ENCODE measurements at places on chromosomes 7 and 10.

DNA sequence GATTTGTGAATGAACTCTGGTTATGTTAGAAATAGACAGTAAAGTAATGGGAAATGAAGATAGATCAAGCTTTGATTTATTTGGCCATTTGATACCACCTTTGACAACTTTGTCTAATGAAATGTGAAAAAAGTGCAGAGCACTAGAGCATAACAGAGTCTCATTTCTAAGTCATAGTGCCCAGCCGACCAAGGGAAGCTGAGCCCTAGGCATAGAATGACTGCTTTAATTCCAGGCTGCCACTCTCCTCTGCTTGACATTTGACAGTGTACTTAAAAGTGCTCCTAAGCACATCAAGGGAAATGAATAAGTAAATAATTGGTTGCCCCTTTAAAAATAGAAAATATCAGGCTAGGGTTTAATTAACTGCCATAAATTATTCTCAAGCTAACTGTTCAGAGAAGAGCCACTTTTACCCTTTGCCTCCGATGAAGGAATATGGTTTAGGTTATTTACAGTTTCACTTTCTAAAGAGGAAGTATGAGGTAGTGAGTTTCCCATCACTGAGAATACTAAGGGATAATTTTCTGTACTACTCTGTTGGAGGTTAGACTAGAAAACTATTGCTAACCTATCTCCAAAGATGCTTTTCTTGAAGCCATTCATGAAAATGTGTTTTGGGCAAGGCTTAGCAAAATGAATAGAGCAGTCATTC is 591.6 kb downstream of the REEP3 start:
- DNase-seq, result no peak
- no peaks in the 10 kb centered on the region for H3K4me1 ChIP-seq
- H3K27me3 ChIP-seq, result no peaks in the 10 kb centered on the region
- H3K4me3 ChIP-seq, result no peak overlapping the region
- H3K36me3 ChIP-seq, result no peaks in the 10 kb centered on the region
- H3K27ac ChIP-seq, result no peak overlapping the region

GRCh38 chr7:74481458-74482196 is 27.9 kb downstream of the GTF2IRD1 start:
- H3K27me3 ChIP-seq, result no peaks in the 10 kb centered on the region
- H3K4me1 ChIP-seq, result peaks cover 70% of the 10 kb centered on the region
- no peaks in the 10 kb centered on the region for H3K36me3 ChIP-seq
- no peak for DNase-seq
- no peak overlapping the region for H3K4me3 ChIP-seq

GRCh38 chr7:94578614-94579013 is 69.0 kb downstream of the CASD1 start:
- no peaks in the 10 kb centered on the region for H3K27me3 ChIP-seq
- no peaks in the 10 kb centered on the region for H3K4me1 ChIP-seq

- no peak overlapping the region for H3K4me3 ChIP-seq
- H3K36me3 ChIP-seq, result no peaks in the 10 kb centered on the region
- DNase-seq, result no peak
- no peaks in the 10 kb centered on the region for H3K27me3 ChIP-seq
- no peaks in the 10 kb centered on the region for H3K4me1 ChIP-seq
- no peak overlapping the region for H3K27ac ChIP-seq
Measured at GRCh38 chr7:673681-674453, 52.6 kb upstream of the DNAAF5 start.

- no peaks in the 10 kb centered on the region for H3K27me3 ChIP-seq
- no peak overlapping the region for H3K4me3 ChIP-seq
- no peaks in the 10 kb centered on the region for H3K36me3 ChIP-seq
Measured at GRCh38 chr10:106571192-106571946, 593.1 kb downstream of the SORCS1 start.

DNA sequence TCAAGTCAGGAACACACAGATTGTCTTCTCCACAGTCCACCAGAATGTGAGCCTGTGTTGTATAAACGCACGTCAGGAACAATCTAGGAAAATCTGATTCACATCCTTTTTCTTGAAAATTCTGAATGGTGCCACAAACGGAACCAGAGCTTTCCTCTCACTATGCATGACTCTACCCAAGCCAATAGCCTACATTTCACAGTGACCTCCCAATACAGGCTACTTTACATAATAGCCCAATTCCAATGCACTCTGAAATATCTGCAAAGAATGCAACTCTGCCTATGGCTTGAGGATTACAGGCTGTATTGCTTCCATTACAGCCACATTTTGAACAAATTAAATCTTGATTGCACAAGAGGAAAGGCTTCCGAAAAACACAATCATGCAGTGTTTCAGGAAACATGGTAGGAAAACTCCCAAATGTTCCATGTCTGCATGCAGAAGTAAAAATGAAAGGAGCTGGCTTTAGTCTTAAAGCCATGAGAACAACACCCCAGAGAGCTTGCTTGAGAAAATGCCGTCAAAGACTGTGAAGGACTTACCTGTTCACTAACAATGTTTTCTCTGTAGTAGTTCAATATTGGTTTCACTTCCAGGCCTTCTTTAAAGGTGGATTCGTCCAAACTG is 113.9 kb downstream of the ITGA8 start:
- no peak overlapping the region for H3K4me3 ChIP-seq
- no peaks in the 10 kb centered on the region for H3K4me1 ChIP-seq
- H3K27ac ChIP-seq, result peak overlapping the region; percentile 33
- no peak for DNase-seq
- no peaks in the 10 kb centered on the region for H3K36me3 ChIP-seq
- H3K27me3 ChIP-seq, result no peaks in the 10 kb centered on the region

- H3K27me3 ChIP-seq, result no peaks in the 10 kb centered on the region
- H3K36me3 ChIP-seq, result no peaks in the 10 kb centered on the region
- no peak overlapping the region for H3K4me3 ChIP-seq
- DNase-seq, result no peak
Measured at GRCh38 chr7:16889851-16890415, 8.2 kb upstream of the AGR3 start.

- H3K36me3 ChIP-seq, result no peaks in the 10 kb centered on the region
- H3K4me1 ChIP-seq, result no peaks in the 10 kb centered on the region
- H3K27me3 ChIP-seq, result no peaks in the 10 kb centered on the region
- DNase-seq, result no peak
Measured at GRCh38 chr7:75858410-75858809, 20.4 kb upstream of the RHBDD2 start.

DNA sequence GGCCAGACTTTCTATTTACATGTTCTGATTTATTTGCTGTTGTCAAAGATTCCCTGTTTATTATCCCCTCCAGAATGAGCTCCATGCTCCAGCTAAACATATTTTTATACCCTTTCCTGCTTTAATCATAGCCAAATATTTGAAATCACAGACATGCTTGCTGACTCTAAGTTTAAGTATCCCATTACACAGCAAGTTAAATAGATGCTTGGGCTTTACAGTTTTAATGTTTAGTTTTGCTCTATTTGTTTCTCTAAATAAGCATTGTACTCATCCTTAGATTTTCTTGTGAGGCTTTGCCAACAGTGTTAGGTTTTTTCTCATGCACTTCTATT is 196.8 kb downstream of the TAX1BP1 start:
- no peak overlapping the region for H3K4me3 ChIP-seq
- no peaks in the 10 kb centered on the region for H3K4me1 ChIP-seq
- H3K36me3 ChIP-seq, result no peaks in the 10 kb centered on the region

DNA sequence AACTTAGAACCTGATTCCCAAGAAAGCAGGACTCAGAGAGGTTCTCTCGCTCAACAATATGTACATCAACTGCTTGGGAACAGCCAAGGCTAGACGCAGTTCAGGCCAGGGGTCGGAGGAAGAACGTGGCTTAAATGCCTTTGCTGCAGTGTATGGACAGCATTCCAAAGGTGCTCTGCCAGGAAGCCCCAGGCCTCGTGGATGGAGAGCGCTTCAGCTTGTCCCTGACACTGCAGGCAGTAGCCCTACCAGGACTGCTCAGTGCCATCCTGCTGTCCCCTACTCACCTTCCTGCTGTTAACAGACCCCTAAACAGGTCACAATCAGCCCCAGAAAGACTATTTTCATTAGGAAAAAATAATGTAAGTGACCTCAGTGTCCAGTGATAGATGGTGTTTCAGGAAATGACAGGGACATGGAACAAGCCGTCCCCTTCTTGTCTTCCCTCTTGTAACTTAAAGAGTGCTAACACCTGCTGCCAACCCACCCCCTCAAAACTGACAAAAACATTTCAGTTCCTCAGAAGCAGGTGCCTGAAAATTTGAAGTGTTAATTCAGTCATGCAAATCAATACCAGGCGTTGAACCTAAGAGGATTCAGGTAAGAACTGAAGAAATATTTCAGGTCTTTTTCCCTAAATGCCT is 16.5 kb downstream of the CREB3L2 start:
- H3K4me3 ChIP-seq, result no peak overlapping the region
- H3K4me1 ChIP-seq, result peaks cover 84% of the 10 kb centered on the region
- no peaks in the 10 kb centered on the region for H3K27me3 ChIP-seq
- H3K36me3 ChIP-seq, result no peaks in the 10 kb centered on the region

GRCh38 chr10:17655567-17656146 is 11.7 kb downstream of the STAM start:
- DNase-seq, result no peak
- no peak overlapping the region for H3K4me3 ChIP-seq
- no peaks in the 10 kb centered on the region for H3K36me3 ChIP-seq
- peaks cover 8% of the 10 kb centered on the region for H3K4me1 ChIP-seq

GRCh38 chr10:64036321-64036930 is 515.2 kb downstream of the REEP3 start:
- peak; percentile 15 for DNase-seq
- no peak overlapping the region for H3K4me3 ChIP-seq
- H3K27ac ChIP-seq, result peak overlapping the region; percentile 21
- H3K4me1 ChIP-seq, result peaks cover 21% of the 10 kb centered on the region
- H3K27me3 ChIP-seq, result no peaks in the 10 kb centered on the region

GRCh38 chr7:81339946-81340345 is 421.1 kb upstream of the SEMA3C start:
- no peaks in the 10 kb centered on the region for H3K36me3 ChIP-seq
- H3K27ac ChIP-seq, result no peak overlapping the region
- DNase-seq, result no peak
- H3K4me1 ChIP-seq, result no peaks in the 10 kb centered on the region
- H3K4me3 ChIP-seq, result no peak overlapping the region

- no peak overlapping the region for H3K27ac ChIP-seq
- peaks cover 37% of the 10 kb centered on the region for H3K4me1 ChIP-seq
- peaks cover under 1% of the 10 kb centered on the region for H3K36me3 ChIP-seq
- H3K4me3 ChIP-seq, result no peak overlapping the region
- peak; percentile 3 for DNase-seq
Measured at GRCh38 chr7:8065356-8065813, 96.8 kb downstream of the GLCCI1 start.

- H3K4me1 ChIP-seq, result peaks cover 20% of the 10 kb centered on the region
- no peak overlapping the region for H3K4me3 ChIP-seq
- no peak overlapping the region for H3K27ac ChIP-seq
- H3K27me3 ChIP-seq, result no peaks in the 10 kb centered on the region
- H3K36me3 ChIP-seq, result no peaks in the 10 kb centered on the region
Measured at GRCh38 chr10:60427148-60427547, 37.5 kb upstream of the ANK3 start.

DNA sequence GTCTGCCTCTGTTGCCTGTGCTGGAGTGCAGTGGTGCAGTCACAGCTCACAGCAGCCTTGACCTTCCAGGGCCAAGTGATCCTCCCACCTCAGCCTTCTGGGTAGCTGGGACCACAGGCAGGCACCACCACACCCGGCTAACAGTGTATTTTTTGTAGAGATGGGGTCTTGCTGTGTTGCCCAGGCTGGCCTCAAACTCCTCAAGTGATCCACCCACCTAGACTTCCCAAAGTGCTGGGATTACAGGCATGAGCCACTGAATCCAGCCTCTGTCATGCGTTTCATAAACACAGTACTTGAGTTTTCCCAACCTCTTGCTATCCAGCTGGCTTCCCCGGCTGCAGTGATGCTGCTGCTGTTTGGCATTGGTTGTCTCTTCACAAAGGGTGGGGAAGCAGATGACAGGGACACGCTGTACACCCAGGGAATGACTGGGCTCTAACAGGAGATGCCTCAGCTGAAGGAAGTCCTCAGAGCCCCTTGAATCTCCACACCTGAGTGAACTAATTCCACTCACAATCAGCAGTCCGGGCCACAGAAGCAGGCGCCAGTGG is 191.5 kb downstream of the DIP2C start:
- no peak overlapping the region for H3K4me3 ChIP-seq
- peak; percentile 48 for DNase-seq
- H3K27me3 ChIP-seq, result no peaks in the 10 kb centered on the region
- peaks cover 3% of the 10 kb centered on the region for H3K4me1 ChIP-seq

- H3K27me3 ChIP-seq, result no peaks in the 10 kb centered on the region
- no peak overlapping the region for H3K4me3 ChIP-seq
- H3K4me1 ChIP-seq, result peaks cover 6% of the 10 kb centered on the region
Measured at GRCh38 chr7:25289518-25289917, 61.2 kb upstream of the NPVF start.

GRCh38 chr10:51846856-51847506 is 147.6 kb upstream of the CSTF2T start:
- H3K27me3 ChIP-seq, result no peaks in the 10 kb centered on the region
- H3K4me3 ChIP-seq, result no peak overlapping the region
- H3K4me1 ChIP-seq, result no peaks in the 10 kb centered on the region
- no peak overlapping the region for H3K27ac ChIP-seq
- no peak for DNase-seq

DNA sequence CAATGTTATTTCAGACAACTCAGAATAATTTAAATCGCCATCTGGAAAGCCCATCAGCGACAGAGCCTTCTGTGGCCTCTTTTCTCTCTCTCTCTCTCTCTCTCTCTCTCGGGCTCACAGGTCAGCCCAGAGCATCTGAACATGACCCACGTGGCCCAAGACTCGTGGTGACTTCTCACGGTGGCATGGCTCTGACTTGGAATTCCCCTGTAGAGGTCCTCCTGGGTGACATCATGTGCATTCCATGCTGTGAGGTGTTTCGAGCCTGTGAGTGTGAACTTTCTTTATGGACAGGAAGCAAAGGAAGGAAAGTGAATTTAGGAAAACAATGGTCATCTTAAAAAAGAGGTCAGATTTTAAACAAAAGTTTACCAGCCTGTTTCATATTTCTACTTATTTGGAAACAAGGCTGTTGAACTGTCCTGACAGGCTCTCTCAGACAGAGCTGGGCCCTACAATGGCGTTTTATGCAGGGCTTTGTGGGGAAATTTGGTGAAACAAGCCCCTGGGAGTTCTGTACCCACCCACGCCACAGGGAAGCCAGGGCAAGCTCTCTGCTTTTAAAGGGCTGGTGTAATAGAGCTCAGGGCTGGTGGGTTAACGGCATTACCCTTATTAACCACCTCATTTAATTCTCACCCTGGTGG is 359.7 kb upstream of the ZNF32 start:
- no peaks in the 10 kb centered on the region for H3K36me3 ChIP-seq
- no peaks in the 10 kb centered on the region for H3K27me3 ChIP-seq
- peaks cover 4% of the 10 kb centered on the region for H3K4me1 ChIP-seq
- no peak for DNase-seq

DNA sequence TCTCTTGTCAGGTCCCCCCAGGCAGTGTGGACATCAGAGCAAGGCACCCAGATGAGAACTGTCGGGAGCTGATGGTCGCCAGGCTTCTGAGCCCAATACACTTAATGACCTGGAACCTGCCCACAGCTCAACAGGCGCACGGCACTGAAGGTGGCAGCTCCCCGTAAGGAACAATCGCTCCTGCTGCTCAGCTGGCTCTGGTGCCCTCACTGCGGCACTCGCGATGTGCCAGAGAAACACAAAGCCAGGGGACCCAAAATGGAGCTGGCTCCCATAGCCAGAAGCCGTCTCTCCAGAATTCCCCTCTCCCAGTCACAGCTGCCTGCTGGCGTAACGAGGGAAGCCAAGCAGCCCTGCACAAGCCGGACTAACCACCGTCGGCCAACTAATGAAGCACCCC is 6.3 kb downstream of the CALN1 start:
- H3K4me3 ChIP-seq, result no peak overlapping the region
- H3K27me3 ChIP-seq, result no peaks in the 10 kb centered on the region
- DNase-seq, result no peak
- no peaks in the 10 kb centered on the region for H3K36me3 ChIP-seq
- no peaks in the 10 kb centered on the region for H3K4me1 ChIP-seq

GRCh38 chr10:99975942-99976809 is 33.6 kb downstream of the DNMBP start:
- no peak overlapping the region for H3K4me3 ChIP-seq
- no peaks in the 10 kb centered on the region for H3K36me3 ChIP-seq
- peak overlapping the region; percentile 1 for H3K27ac ChIP-seq
